Occipital lobe (tissue), 3 donors: ENCODE measurements at places on chromosomes 11 and 22. TPM values are rescaled to one million over a fixed set of nuclear protein-coding genes. Genes with fewer than 3 reads are reported as not detected.

DNA sequence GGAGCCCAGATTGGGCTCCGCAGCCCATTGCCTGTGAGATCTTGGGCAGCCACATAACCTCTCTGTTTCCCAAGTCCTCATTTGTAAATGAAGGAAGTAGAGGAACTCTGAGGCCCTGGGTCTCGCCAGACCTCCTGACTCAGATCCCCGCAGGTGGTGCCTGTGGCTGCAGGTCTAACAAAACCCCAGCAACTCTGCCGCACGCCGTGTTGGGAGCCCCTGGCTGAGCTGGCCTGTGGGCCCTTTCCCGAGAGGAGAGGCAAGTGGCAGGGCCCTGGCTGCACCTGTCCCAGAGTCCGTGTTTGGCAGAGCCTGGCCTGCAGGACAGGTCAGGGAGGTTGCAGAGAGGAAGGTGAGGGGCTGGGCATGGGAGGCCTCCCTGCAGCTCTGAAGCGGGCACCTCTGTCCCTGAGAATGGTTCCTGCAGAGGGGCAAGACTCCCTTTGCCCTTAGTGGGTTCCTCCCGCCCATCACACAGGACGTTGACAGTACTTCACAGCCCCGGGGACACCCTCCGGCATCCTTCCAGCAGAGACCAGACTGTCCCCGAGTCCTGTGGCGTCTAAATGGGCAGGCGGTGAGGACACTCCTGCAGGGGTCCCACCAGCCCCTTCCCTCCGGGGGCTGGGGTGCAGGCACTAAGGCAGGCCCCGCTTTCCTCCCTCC lies 67.7 kb downstream of the ARHGAP8 start:
- no peak for DNase-seq

DNA sequence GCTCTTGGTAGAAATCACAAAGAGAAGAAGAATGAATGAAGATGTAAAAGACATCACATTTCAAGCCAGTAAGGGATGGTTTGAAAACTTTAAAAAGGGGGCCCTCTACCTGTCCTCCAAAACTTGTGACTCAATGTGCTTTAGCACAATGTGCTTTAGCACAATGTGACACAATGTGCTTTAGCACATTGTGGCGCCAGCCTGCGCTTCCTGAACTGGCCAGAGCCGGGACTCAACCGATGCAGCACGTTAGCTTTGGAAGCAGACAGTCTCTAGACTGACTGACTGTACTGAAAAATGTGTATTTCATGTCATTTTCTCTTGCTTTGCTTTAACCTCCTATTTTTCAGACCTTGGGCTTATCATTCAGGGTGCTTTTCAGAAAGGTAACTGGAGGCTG lies 63.5 kb downstream of the FAM83F start:
- no peak for DNase-seq

DNA sequence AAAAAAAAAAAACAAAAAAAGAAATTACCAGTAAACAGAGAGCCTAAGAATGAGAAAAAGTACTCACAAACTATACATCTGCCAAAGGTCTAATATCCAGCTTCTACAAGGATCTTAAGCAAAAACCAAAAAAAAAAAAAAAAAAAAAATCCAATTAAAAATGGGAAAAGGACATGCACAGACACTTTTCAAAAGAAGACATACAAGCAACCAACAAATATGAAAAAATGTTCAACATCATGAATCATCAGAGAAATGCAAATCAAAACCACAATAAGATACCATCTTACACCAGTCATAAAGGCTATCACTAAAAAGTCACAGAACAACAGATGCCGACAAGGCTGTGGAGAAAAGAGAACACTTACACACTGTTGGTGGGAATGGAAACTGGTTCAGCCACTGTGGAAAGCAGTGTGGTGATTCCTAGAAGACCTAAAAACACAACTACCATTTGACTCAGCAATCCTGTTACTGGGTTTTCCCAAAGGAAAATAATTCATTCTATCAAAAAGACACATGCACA lies 18.3 kb downstream of the MS4A6A start:
- no peak for DNase-seq

DNA sequence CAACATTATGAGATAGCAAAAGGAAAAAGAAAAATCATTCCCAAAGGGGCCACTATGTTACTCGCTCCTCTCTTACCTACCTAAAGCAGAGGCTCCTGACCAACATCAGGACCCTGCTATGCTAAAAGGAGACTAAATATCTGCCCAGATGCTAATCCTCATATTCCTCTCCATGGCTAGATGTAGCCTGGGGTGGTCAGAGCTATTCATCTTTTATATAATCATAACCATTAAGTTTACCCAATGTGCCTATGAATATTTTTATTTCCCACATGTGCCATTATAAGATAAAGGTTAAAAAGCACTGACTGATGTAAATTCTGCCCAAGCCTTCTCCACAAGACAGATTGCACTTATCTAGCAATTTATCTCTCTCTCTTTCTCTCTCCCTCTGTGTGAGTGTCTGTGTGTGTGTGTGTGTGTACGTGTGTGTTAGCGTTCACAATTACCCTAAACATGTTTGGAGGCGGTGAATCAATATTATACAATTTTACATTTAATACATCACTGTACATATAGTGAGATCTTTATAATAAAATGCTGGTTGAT lies 41.2 kb upstream of the ANO5 start:
- DNase-seq: no peak

GRCh38 chr11:11588891-11589290 lies 32.9 kb downstream of the GALNT18 start:
- no peak for DNase-seq

DNA sequence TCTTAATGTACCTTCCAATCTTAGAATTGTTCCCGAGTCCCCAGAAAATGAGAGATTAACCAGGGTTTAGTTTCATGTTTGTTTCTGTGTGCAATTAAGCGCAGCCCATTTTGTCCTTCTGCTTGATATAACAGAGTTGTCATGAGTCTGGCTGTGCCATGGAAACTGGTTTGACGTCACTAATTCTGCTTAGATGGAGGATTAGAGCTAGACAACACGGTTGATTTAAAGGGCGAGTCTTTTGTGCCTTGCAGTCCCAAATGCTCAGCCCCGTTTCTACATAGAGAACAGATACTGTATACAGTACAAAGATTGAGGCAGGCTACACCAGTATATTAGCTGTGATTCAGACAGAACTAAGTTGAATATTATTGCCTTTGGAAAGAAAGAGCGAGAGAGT lies 45.5 kb upstream of the ALKBH3 start:
- DNase-seq: no peak

- no peak for DNase-seq
Observed at GRCh38 chr11:130709531-130709930, 206.7 kb downstream of the SNX19 start.

DNA sequence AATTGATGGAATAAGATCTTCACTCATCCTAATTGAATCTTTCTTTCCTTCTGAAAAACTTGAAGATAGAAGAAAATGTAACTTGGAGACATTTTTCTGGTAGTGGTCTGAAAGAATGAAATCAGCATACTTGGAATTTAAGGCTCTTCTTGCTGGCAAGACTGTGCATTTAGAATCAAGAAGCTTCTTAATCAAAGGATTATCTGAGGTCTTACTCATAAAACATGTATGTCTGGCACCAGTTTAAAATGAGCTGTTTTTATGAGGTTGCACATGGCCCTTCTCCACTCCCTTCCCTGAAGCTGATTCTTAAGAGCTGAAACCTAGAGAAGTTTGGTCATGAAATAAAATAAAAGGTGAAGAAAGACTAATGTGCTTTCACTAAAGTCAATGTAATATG lies 77.3 kb downstream of the ARHGEF12 start:
- no peak for DNase-seq

- peak; percentile 60 for DNase-seq
Observed at GRCh38 chr11:57480409-57481137, 20.2 kb downstream of the RTN4RL2 start.

- no peak for DNase-seq
Observed at GRCh38 chr11:107496011-107496410, 38.4 kb upstream of the CWF19L2 start.

DNA sequence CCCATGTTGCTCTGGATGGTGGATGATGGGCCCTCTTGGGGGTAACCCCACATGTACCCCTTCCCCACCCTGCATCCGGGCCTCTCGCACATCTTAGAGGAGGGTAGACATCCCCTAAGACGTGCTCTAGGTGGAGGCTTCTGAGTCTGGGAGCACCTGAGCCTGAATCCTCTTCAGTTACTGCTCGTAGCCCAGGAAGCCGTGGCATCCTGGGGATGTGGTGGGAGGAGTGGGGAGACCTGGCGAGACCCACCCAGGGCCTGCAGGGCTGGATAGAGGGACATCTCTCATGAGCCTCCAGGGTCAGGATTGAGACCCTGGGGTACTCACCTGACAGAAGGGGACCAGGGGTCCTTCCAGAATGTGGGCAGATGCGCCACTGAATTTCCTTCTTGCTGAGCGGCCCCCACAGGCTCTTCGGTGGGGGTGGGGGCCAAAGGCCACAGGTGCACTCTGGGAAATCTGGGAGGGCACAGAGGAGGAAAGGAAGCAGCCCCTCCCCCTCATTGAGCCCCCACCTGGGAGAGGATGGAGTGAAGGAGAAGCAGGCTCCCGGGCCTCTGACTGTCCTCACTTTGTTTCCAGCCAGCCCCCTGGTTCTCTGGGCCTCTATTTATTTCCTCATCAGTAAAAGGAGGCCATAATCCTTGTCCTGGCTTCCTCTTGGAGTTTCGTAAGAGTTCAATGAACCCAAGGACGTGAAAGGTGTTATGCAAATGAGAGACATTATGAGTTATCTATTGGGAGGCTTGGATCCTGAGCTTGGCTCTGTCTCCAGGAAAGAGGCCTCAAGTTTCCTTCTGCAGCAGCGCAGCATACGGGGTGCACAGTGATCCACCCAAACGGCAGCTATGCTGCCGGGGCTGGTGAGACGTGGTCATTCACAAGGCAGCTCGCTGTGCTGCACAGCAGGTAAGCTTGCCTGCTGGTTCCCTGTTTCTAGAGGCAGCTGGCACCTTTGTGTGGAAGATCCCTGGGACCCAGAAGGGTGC lies 31.2 kb downstream of the KCNJ4 start:
- DNase-seq: no peak

GRCh38 chr11:115871161-115871760 lies 367.0 kb upstream of the CADM1 start:
- no peak for DNase-seq

DNA sequence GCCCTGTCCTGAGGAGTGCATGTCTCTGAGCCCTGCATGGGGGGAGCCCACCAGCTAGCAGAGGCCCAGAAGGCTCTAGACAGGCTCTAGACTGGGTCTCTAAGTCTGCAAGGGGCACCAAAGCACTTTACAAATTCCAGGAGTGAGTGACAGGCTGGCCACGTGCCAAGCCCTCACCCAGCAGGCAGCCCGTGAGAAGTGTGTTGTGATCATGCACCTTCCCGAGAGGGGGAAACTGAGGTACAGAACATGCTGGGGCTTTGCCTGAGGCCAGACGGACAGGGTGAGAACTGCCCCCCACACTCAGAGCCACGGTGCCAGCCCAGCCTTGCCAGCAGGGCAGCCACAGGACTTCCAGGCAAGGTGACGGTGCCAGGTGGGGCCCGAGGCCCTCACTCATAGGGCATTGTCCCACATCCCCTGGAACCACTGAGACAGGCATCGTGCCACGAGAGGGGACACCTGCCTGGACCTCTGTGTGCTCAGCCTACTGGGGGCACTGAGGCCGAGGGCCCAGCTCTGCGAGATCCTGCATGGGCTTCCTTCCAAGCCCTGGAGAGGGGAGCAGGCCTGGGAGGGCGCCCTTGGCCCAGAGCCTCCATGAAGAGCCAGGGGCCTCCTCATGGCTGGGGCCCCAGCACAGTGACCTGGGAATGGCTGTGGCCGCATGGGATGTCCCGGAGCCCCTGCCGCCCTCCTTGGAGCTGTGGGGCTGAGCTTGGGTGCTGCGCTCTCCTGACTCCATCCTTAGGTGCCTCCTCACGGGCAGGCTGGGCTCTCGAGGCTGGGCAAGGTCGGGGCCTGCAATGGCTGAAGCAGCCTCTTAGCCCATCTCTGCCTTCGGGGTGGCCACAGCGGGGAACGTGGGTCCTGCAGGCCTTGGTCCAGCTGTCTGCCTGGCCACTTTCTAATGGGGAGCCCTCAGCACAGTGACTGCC lies 121.5 kb downstream of the KCNQ1OT1 start:
- no peak for DNase-seq

DNA sequence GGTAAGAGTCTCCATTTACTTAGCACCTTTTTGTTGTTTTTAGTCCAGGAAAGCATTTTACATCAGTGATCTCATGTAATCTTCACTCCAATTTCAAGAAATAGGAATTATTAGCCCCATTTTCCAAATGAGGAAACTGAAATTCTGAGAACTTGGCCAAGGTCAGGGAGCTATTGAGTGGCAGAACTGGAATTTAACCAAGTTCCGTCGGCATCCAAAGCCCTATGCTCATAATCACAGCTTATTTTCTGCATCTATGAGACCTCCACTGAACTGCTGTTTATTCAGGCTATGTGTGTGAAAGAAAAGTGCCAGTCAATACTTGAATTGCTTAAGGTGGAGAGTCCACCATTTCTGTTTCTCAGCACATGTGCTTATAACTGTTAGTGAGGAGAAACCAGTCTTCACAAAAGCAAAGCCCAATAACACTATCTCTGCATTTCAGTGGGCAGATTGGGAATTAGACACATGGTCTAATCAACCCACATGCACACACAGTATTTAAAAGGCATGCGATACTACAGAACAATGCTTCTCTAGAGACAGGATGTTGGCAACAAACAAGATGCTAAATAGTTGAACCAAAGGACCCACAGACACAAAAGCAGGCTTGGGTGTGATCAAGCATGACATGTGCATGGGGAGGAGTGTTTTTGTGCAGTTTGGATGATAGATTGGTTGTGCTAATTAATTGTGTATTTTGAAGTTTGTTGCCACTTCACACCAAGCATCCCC lies 780.6 kb downstream of the OPCML start:
- DNase-seq: no peak

DNA sequence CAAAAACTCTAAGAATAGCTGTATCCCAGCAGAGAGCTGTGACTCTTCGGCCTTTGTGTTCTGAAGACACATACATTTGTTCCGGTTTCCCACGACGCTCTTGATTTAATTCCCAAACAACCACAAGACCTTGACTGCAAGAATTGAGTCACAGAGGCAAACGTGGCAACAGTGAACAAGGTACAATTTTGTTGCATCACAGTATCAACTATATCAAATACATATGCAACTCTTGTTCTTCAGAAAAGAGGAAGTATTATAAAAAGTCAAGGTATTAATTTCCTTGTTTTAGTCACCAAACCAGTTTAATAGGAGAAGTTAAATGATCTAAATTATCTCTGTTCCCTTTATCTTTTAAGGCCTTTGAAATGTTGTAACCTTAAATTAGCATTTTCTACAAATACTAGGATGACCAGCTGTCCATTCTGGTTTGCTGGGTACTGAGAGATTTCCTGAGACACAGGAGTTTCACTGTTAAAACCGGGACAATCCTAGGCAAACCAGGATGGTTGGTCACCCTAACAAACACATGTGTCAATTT lies 11.1 kb downstream of the HPS5 start:
- no peak for DNase-seq

GRCh38 chr11:103610435-103610834 lies 426.0 kb upstream of the DDI1 start:
- no peak for DNase-seq

GRCh38 chr11:17694494-17695110 lies 24.8 kb upstream of the MYOD1 start:
- DNase-seq: no peak

GRCh38 chr11:125728969-125729368 lies 17.1 kb upstream of the PATE1 start:
- no peak for DNase-seq

Gene RAB3IL1
- total RNA-seq: 2.3 TPM

Gene ANO1
- total RNA-seq: 0.62 TPM

Gene SIK3
- total RNA-seq: 29.9 TPM

Gene FAM111B
- 3.9 TPM for total RNA-seq

Gene INSC
- total RNA-seq: 0.31 TPM
